Activated CD4-positive, alpha-beta T cell treated with anti-CD3 and anti-CD28 coated beads, Interleukin-2, amount 50 U/mL, for 48 hours (primary cell): ENCODE measurements at places on chromosomes 6 and 20.

- DNase-seq = no peak
These were observed 81.7 kb upstream of the NNAT start for GRCh38 chr20:37439223-37439933.

DNA sequence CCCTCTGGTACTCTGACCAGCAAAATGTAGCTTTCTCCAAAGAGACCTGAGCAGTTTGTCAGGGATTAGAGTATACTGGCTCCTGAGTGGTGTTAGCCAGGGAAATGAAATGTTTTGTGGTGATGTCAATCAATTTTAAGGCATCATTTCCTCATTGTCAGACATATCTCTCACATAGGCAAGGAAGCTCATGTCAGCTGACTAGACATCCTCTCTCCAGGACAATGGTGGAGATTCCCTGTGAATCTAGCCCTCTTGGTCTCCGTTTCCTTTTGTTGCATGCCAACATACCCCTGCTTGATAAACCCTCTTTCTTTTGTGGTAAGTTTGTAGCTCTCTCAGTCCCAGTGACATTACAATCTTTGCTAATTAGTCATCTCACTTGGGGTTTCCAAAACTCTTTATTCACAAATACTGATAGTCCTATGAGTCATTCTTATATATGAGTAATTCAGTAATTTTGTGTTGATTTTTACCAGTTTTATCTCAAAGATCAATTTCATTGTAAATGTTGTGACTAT lies 135.6 kb upstream of the PTPRK start:
- DNase-seq = peak; percentile 7

DNA sequence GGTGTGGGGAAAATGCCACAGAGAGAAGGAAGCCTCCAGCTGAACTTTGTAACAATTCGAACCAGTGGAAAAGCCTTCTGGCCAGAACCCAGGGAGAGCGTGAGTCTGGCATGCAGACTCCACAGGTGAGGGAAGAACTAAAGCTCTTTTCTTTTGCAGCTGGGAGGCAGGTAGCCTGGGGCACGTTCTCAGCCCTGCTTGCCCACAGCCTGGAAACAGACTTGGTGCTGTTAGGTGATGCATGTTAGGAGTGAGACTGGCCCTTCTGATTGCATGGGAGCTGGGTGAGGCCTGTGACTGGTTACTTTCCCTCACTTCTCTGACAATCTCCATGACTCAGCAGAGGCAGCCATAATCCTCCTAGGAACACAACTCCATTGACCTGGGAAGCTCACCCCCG lies 34.2 kb downstream of the PROKR2 start:
- DNase-seq = no peak

- DNase-seq = peak; percentile 10
These were observed 329.8 kb upstream of the SOX4 start for GRCh38 chr6:21263531-21264287.

- DNase-seq = no peak
These were observed 9.2 kb upstream of the DEFB110 start for GRCh38 chr6:50030777-50031562.

- no peak for DNase-seq
These were observed 425 bp downstream of the FOXA2 start for GRCh38 chr20:22583773-22584521.

DNA sequence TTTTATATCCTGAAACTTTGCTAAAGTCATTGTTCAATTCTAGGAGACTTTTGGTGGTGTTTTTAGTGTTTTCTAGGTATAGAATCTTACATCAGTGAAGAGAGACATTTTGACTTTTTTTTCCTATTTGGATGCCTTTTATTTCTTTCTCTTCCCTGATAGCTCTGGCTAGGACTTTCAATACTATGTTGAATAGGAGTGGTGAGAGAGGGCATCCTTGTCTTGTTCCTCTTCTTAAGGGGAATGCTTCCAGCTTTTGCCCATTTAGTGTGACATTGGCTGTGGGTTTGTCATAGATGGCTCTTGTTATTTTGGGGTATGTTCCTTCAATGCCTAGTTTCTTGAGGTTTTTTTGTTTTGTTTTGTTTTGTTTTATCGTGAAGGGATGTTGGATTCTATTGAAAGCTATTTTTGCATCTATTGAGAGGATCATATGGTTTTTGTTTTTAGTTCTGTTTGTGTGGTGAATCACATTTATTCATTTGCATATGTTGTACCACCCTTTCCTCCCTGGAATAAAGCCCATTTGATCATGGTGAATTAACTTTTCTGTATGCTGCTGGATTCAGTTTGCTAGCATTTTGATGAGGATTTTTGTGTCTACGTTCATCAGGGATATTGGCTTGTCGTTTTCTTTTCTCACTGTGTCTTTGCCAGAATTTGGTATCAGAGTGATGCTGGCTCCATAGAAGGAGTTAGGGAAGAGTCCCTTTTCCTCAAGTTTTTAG lies 540.1 kb upstream of the FLRT3 start:
- no peak for DNase-seq

- DNase-seq = no peak
These were observed 47.9 kb downstream of the QRSL1 start for GRCh38 chr6:106677282-106677681.

DNA sequence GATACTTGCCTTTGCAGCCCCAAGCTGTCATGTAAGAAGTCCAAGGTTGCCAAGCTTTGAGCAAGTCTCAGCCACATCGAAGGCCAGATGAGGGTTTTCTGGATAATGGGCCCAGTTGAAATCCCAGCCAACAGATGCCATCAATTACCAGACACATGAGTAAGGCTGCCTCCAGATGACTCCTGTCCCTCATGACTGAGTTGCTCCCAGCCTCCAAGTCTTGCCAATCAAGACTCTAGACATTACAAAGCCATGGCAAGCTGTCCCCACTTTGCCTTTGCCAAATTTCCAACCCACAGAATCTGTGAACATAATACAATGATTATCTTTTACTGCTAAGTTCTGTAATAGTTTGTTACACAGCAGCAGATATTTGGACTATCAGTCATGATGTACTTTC lies 76.8 kb upstream of the ARMC2 start:
- no peak for DNase-seq

DNA sequence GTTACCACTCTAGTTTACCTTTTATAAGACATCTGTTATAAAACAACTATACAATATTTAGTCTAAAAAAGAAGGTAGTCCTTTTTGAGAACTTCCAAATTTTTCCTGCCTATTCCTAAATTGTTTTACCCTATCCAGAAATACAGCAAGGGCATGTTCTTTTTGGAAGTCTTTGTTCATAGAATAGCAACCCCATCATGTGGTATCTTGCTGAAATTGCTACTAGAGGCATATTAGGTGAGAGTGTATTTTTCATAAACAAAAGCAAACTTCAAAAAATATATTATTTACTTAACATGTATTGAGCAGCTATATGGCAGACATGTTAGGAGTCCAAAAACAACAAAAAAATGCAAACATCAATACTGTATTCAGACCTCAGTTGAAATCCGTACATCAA lies 371.8 kb upstream of the NRSN1 start:
- no peak for DNase-seq

- DNase-seq = no peak
These were observed 59.6 kb downstream of the PPP1R14C start for GRCh38 chr6:150202404-150202803.

DNA sequence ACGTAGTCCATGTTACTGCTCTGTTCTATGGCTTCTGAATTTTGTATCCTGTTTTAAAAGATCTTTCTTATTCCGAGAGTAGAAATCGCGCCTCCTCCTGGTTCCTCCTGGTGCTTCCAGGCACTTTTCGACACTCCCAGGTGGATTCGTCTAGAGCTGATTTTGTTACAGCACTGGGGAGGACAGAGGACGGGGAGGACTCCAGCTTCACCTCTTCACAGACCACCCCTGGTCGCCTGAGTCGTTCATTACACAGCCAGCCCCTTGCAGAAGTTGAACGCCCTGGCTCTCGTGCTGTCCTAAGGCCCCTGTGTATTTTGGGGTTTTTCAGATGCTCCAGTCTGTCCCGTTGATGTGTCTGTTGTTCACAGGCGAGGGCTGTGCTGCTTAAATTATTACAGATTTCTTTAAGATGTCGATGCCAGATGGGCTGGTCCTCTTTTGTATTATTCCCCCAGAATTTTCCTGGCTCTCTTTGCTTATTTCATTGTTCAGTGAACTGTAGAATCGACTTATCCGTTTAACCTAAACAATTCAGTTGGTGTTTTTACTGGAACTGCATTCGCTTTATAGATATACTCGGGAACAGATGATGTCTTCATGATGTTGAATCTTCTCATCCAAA lies 30.5 kb downstream of the COL20A1 start:
- no peak for DNase-seq

DNA sequence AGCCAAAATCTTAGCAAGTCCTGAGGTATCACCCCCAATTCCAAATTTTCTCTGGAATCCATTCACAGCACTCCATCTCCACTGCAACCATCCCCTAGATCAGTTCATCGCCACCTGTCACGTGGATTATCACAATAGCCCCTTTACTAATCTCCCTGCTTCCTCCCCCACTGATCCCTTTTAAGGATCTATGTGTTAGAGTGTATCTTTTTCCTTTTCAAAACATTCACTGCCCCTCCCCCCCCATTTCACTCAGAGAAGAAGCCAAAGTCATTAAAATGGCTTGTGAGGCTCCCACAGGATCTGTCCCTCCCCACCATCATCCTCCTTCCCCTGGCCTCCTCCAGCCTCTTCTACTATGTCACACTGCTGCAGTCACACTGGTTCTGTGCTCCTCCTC lies 18.4 kb upstream of the SPAG4 start:
- DNase-seq = no peak

- DNase-seq = no peak
These were observed 136.8 kb downstream of the OLIG3 start for GRCh38 chr6:137357263-137357947.

DNA sequence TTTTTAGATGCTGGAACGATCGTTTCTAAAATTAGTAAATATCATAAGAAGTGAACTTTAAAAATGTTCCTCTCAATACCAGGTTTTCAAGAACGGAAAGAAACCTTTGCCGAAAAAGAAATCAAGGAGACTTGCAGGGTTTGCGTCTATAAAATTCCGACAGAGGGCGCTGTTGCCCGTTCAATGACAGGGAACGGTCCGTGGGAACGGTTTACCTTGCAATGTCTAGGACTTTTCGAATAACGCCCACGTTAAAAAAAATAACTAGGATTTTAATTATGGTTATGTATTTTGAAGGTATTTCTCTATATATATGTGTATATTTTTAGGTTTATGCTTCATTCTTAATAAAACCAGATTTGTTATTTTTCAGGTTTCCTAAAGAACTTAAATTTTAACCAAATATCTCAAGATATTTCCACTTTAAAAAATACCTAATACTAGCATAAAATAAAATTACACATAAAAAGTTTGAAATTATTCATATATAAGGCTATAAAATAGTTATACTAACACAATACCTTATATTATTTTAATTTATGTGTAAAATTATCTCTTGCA lies 2.5 kb upstream of the TFAP2B start:
- DNase-seq = peak; percentile 66

DNA sequence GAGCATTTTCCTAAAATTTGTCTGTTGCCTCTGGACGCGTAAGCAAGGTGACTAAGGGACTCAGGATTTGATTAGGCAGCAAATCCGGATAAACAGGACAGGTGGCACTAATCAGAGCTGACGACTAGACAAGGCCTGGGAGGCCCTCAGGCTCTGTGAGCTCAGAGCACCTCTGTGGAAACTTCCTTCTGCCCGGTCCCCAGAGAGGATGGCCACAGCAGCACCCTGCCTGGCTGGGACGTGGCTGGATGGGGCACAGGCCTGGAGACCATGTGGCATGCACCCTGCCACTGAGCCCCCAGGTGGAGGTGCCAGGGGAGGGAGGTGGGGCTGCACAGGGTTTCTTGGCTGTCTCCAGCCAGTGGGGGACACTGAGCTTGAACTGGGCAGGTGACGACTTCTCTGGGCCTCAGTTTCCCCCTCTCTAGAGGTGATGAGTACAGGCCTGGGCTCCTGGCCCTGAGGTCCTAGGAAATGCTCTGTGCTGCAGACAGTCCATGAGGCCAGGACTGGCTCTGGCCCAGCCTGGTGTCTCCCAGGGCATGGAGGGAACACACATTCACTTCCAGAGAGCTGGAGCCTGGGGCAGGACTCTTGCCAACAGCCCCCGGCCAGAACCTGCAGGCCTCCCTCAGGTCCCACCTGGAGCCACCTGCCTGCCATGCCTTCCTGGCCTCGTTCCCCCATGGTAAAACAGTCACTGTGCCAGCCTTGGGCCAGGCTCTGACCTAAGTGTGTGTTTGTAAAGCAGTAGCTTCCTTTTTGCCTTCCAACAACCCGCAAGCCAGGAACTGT lies 39.6 kb upstream of the STX16 start:
- DNase-seq = no peak

DNA sequence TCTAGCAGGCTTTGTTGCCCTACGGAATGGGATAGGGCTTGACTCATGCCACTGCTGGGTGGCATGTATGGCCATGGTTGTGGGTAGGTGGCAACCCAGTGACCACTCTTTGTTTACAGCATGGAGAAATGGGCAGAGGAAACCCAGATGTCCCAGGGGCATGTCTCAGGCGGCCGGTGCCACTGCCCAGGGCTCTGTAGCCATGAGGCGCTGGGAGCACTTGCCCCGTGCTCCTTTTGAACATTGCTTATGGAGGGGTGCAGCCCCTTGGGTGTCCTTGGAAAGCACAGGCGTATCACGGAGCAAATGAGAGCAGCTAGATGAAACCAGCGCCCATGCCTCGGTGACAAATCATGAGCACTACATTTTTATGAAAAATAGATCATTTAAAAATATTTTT lies 212.5 kb upstream of the ECI2 start:
- DNase-seq = no peak
